ENCODE measurements at places on chromosomes 7 and 10.

DNA sequence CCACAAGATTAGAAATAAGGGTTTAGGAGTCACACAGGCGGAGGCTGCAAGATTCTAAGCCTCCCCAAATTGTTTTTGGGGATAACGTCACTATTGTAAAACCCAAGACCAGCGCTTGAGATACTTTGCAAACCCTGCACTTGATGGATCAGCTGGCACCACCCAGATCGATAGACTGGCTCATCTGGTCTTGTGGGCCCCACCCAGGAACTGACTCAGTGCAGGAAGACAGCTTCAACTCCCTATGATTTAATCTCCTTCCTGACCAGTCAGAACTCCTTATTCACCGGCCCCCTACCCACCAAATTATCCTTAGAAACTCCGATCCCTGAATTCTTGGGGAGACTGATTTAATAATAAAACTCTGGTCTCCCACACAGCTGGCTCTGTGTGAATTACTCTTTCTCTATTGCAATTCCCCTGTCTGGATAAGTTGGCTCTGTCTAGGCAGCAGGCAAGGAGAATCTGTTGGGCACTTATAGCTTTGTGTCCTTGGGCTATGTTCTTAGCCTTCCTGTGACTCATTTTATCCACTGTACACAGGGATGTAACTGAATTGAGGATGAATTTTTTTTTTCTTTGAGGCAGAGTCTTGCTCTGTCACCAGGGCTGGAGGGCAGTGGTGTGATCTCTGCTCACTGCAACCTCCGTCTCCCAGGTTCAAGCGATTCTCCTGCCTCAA is 64.4 kb upstream of the CARD11 start:
- H3K4me1 ChIP-seq: no peaks in the 10 kb centered on the region
- no peak for DNase-seq
- peaks cover 68% of the 10 kb centered on the region for H3K27me3 ChIP-seq
- no peak overlapping the region for H3K27ac ChIP-seq

GRCh38 chr7:80284855-80285254 is 150.2 kb downstream of the GNAI1 start:
- peaks cover 16% of the 10 kb centered on the region for H3K4me1 ChIP-seq
- no peaks in the 10 kb centered on the region for H3K27me3 ChIP-seq
- peak overlapping the region; percentile 25 for H3K27ac ChIP-seq
- H3K36me3 ChIP-seq: no peaks in the 10 kb centered on the region
- no peak overlapping the region for H3K4me3 ChIP-seq
- no peak for DNase-seq

GRCh38 chr10:44985175-44985681 is 6.6 kb upstream of the DEPP1 start:
- no peak overlapping the region for H3K4me3 ChIP-seq
- DNase-seq: no peak
- peaks cover 72% of the 10 kb centered on the region for H3K36me3 ChIP-seq
- peak overlapping the region; percentile 96 for H3K27ac ChIP-seq
- H3K4me1 ChIP-seq: peaks cover 85% of the 10 kb centered on the region
- no peaks in the 10 kb centered on the region for H3K27me3 ChIP-seq

DNA sequence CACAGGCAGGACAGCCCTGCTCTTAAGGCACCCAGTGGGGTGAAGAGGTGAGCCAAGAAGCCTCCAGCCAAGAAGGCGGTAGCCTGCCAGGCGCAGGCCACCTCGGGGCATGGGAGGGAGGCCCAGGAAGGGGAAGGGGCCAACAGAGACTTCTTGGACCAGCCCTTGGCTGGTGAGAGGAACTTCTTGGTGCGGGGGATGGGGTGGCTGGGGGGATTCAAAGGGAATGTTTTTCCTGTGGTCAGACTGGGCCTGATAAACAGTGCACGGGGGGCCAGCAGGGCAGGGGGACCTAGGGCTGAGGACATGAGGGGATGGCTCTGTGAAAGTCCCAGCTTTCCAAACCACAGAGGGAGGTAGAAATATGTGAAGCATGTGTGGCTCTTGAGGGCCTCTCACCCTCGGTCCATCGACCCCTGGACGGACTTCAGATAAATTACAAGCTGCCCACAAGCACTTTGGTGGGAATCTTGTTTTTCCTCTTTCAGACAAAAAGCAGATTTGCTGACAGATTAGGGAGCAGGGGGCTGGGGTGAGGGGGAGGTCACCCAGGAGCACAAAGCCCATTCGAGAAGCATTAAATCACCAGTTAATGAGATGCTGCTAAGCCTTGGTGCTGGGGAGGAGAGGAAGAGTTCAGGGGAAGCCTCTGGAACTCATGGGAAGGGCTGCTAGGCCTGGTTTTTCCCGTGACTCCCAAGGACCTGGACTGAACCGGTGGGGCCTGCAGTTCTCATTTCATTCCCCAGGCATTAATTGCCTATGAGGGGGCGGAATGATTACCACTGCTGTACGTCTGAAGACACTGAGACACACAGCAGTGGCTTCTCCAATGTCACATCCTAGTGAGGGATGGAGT is 11.3 kb downstream of the CRYGN start:
- H3K4me3 ChIP-seq: no peak overlapping the region
- no peak overlapping the region for H3K27ac ChIP-seq
- H3K4me1 ChIP-seq: peaks cover 5% of the 10 kb centered on the region
- DNase-seq: no peak
- H3K27me3 ChIP-seq: peaks cover 11% of the 10 kb centered on the region
- no peaks in the 10 kb centered on the region for H3K36me3 ChIP-seq

DNA sequence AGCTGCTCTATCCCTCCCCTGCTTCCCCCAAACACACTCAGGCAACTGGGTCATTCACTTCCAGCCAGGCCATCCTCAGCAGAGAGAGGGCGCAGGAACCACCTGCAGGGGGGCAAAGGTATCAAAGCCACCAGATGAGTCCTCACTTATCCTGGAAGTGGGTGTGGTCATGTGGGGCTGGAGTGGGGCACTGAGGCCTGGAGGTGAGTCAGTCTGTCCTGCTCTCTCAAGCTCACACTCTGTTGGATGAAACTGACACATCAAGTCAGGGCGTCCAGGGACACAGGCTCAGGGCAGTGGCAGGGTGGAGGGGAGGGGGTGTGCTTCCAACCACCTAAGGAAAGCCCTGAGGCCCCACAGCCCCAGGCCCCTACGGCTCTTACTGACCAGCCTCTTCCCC is 8.0 kb upstream of the ELFN1 start:
- no peak overlapping the region for H3K4me3 ChIP-seq
- peaks cover 32% of the 10 kb centered on the region for H3K4me1 ChIP-seq
- no peak overlapping the region for H3K27ac ChIP-seq
- H3K27me3 ChIP-seq: peaks cover 83% of the 10 kb centered on the region
- no peaks in the 10 kb centered on the region for H3K36me3 ChIP-seq
- DNase-seq: no peak

- DNase-seq: no peak
- no peak overlapping the region for H3K4me3 ChIP-seq
- H3K27ac ChIP-seq: peak overlapping the region; percentile 28
- no peaks in the 10 kb centered on the region for H3K27me3 ChIP-seq
- no peaks in the 10 kb centered on the region for H3K36me3 ChIP-seq
Observed at GRCh38 chr10:4351723-4352413, 474.1 kb upstream of the AKR1E2 start.

GRCh38 chr10:7310076-7310475 is 100.8 kb downstream of the SFMBT2 start:
- H3K27me3 ChIP-seq: no peaks in the 10 kb centered on the region
- no peak overlapping the region for H3K4me3 ChIP-seq
- DNase-seq: peak; percentile 52
- H3K4me1 ChIP-seq: peaks cover 28% of the 10 kb centered on the region

- peaks cover 17% of the 10 kb centered on the region for H3K36me3 ChIP-seq
- H3K4me3 ChIP-seq: no peak overlapping the region
- no peak overlapping the region for H3K27ac ChIP-seq
- H3K27me3 ChIP-seq: no peaks in the 10 kb centered on the region
- DNase-seq: no peak
Observed at GRCh38 chr7:130951303-130951975, 217.4 kb upstream of the KLF14 start.

DNA sequence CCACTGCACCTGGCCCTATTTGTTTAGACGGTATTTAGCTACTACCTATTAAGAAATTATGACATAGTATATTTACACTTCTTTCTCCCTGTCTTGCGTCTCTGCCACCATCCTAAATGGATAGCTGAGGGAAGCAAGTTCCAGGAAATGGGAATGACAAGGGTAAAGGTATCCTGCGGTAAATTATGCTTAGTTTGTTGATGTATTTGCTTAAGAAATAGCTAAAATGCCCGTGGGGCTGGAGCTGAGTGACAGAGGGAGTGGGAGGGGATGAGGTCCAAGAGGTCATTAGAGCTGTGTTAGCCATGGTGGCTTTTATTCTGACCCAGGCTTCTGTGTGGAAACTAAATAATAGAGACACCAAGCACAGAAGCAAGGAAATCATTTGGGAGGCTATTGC is 29.0 kb upstream of the UBE2D1 start:
- no peaks in the 10 kb centered on the region for H3K4me1 ChIP-seq
- DNase-seq: no peak
- H3K27me3 ChIP-seq: peaks cover 20% of the 10 kb centered on the region
- no peaks in the 10 kb centered on the region for H3K36me3 ChIP-seq

DNA sequence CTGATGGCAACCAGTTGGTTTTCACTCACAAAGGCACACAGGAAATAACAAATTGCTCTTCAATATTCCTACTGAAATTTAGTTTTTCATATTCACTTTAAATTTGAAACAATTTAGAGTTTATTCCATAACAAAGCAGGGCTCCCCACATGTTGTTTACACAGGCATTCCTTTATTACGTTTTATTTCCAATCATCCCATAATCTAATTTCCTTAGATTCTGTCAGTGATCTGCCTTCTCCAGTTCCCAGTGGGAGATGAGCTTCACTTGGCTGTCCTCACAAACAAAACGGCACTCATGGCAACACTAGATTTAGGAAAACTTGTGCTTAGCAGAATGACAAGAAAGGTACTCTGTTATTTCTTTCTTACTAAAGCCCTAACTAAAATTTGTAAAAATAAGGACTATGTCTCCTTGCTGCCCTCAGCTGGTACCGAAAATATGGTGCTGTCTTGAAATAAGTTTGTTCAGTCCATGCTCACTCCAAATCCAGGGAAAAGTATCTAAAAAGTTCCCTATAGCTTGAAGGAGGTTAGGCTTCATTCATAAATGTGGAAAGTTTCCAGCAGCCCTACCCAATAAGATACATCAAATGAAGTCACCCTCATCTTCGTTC is 23.0 kb downstream of the PHYH start:
- H3K4me3 ChIP-seq: no peak overlapping the region
- no peaks in the 10 kb centered on the region for H3K27me3 ChIP-seq
- H3K27ac ChIP-seq: peak overlapping the region; percentile 27
- H3K4me1 ChIP-seq: peaks cover 18% of the 10 kb centered on the region
- no peak for DNase-seq

DNA sequence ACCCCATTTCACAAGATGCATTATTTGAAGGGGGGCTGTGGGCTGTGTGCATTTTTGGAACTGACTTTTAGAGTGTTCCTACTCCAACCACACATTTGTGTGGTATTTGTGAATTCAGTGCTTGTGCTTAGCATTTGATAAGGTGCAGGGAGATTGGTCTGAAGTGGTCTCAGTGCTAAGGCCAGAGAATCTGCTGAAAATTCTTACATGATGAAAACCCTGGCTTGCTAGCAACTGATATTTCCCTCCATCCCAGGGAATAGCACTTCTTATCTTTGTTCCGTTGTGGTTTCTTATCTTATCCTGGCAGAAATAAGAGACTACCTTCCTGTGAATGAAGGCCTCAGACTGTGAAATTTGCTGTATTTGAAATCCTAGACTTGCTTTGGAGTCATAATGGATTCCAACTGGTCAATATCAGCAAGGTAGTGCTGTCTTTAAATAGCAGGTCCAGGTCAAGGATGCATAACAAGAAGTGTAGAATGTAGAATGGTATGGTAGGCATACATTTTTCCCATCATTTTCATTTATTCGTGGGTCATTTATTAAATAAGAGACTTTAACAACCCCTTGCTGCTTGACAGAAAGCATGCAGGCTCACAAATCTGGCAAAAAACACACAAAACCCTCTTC is 986.9 kb downstream of the REEP3 start:
- H3K36me3 ChIP-seq: no peaks in the 10 kb centered on the region
- no peaks in the 10 kb centered on the region for H3K4me1 ChIP-seq
- H3K4me3 ChIP-seq: no peak overlapping the region
- DNase-seq: no peak

DNA sequence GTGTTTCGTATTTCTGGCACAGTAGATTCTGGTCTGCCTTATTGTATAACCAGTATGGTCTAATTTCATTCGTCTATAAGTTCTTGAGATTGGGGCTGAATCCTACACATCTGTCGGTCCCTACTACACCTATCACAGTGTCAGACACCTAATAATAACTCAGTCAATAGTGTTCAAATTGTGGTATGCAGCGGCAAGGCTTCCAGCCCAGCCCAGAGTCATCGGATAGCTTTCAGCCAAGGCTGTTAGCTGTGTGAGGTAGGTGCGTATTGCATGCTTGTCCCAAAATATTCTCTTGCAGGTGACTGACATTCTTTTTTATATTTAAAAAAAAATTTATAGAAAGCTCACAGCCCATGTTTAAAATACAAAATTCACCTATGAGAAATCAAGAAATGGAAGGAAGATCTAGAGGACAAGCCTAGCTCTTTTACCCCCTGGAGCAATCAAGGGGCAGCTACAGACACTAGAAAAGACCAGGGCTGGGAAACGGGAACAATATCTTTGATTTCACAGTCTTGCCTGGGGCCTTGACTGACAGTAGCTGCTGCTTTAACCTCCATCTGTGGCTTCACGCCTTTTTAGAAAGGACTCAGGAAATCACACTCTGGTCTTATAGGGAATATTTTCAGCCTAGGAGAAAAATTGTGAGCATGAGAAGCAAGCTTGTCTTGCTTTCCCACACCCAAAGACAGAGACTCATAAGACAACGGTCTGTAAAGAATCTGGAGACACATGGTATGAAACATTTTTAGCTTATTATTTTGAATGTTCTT is 9.5 kb upstream of the ASB4 start:
- no peak for DNase-seq
- H3K27ac ChIP-seq: no peak overlapping the region
- H3K4me1 ChIP-seq: peaks cover 3% of the 10 kb centered on the region
- H3K27me3 ChIP-seq: no peaks in the 10 kb centered on the region
- peak overlapping the region; percentile 32 for H3K4me3 ChIP-seq

GRCh38 chr10:13294784-13295183 is 5.1 kb downstream of the PHYH start:
- DNase-seq: no peak
- no peak overlapping the region for H3K4me3 ChIP-seq
- H3K27ac ChIP-seq: no peak overlapping the region
- H3K36me3 ChIP-seq: peaks cover 52% of the 10 kb centered on the region

DNA sequence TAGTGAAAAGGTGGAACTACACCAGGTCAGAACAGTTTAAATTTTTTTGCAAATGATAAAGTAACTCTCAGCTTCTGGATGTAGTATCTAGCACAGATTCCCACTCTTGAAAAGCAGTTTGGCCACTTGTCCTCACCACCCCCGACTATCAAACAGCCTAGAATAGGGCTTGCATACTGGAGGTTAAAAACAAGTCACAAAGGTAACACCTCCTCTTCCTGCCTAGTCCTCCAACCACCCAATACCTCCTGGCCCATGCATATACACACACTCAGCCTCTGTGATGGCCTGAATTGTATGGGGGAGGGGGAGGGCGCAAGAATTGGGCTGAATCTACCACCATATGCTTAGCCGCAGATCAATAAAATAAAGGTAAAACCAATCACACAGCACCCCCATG is 5.7 kb downstream of the SKAP2 start:
- no peak overlapping the region for H3K4me3 ChIP-seq
- H3K36me3 ChIP-seq: no peaks in the 10 kb centered on the region
- H3K27ac ChIP-seq: no peak overlapping the region
- H3K4me1 ChIP-seq: peaks cover under 1% of the 10 kb centered on the region
- DNase-seq: no peak
- peaks cover 98% of the 10 kb centered on the region for H3K27me3 ChIP-seq

- no peaks in the 10 kb centered on the region for H3K36me3 ChIP-seq
- H3K4me1 ChIP-seq: no peaks in the 10 kb centered on the region
- peaks cover 45% of the 10 kb centered on the region for H3K27me3 ChIP-seq
Observed at GRCh38 chr7:4269746-4270145, 412.3 kb upstream of the FOXK1 start.

Data from left ventricle myocardium inferior (tissue), 1 donor.